Urothelium cell line (cell line): ENCODE measurements at places on chromosomes 2 and 18.
A peak's percentile ranks its signal among the peaks of the same experiment; 100 is the strongest.

DNA sequence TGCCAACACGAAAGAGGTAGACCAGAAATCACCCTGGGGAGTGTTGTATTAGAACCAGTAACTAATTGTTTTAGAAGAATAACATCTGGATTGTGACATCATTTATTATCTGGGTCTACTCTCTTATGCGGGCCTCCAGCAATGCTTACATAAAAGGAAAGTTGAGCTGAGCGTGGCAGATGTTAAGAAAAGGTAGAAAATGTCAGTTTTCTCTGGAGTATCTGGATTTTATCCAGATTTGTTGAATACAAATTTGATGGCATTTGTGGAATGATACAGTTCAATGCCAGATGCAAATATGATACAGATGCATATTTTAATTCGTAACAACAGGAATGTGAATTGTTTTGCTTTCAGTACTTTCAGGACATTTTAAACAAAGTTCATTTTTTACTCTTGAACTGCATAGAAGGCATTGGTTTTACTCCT, 90.3 kb downstream of the PRPF40A start:
- DNase-seq, result no peak

DNA sequence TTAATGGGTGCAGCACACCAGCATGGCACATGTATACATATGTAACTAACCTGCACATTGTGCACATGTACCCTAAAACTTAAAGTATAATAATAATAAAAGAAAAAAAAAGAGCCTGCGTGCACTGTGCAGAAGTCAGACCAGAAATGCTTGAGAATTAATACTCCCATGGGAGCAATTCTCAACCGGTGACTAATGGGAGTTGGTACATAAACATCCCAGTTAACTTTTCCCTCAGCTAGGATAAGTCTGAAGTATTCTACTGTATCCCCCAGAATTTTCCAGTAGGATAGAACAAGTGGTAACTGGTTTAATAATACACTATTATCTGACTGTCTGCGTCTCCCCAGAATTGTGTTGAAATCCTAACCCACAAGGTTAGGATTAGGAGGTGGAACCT, 113.6 kb upstream of the COL5A2 start:
- DNase-seq, result no peak

- no peak for DNase-seq
Observed at GRCh38 chr2:98277162-98277859, 68.9 kb upstream of the CNGA3 start.

GRCh38 chr18:57258131-57258777, 94.1 kb upstream of the ST8SIA3 start:
- DNase-seq, result no peak

- peak; percentile 43 for DNase-seq
Observed at GRCh38 chr2:134491771-134492441, 226.9 kb downstream of the TMEM163 start.

DNA sequence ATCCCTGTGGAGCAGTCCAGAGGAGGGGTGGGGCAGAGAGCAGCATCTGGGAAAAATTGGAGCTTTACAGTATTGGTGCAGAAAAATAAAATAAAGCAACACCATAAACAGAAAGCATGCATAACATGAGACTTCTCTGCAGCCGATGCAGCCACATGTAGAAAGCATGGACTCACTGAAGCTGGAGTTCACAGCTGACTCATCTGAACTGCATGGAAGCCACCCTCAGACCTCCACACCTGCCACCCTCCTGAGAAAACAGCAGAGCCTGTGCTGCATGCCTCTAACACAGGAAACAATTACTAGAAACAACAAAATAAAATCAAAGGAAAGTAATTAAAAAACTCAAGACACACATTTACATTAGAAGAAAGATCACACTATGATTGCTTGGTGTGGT, 169.4 kb upstream of the ALKAL2 start:
- no peak for DNase-seq

- DNase-seq, result peak; percentile 100
Observed at GRCh38 chr2:99335911-99336803, at the start of gene TXNDC9. TXNDC9 (minus strand) TSS chr2:99336333; CDS start chr2:99333210, 3,123 bp downstream.

GRCh38 chr2:26039603-26040323, 5.9 kb downstream of the RAB10 start:
- no peak for DNase-seq

DNA sequence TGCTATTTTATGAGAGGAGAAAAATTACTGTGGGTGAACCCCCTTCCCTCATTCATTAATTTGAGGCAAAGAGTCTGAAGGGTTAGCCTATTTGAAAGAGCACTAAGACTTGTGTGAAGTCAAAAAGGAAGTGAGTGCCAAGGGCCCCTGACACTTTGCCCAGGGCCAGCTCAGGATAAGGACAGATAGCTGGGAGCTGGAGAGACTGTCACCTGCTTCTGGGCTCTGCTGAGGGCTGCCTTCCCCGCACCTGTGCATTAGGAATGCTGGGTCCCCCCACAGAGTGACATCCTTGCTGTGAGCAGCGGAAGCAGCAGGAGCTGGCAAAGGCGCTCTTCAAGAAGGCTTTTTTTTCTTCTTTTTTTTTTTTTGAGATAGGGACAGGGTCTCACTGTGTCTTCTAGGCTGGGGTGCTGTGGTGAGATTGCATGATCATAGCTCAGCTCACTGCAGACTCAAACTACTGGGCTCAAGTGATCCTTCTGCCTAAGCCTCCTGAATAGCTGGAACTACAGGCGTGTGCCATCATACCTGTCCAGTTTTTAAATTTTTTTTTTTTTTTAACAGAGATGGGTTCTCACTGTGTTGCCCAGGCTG, 148.3 kb downstream of the AQP4 start:
- no peak for DNase-seq

- DNase-seq, result peak; percentile 14
Observed at GRCh38 chr2:23900541-23901322, 26.2 kb downstream of the ATAD2B start.

- DNase-seq, result no peak
Observed at GRCh38 chr18:44893045-44893706, 212.5 kb downstream of the SETBP1 start.

DNA sequence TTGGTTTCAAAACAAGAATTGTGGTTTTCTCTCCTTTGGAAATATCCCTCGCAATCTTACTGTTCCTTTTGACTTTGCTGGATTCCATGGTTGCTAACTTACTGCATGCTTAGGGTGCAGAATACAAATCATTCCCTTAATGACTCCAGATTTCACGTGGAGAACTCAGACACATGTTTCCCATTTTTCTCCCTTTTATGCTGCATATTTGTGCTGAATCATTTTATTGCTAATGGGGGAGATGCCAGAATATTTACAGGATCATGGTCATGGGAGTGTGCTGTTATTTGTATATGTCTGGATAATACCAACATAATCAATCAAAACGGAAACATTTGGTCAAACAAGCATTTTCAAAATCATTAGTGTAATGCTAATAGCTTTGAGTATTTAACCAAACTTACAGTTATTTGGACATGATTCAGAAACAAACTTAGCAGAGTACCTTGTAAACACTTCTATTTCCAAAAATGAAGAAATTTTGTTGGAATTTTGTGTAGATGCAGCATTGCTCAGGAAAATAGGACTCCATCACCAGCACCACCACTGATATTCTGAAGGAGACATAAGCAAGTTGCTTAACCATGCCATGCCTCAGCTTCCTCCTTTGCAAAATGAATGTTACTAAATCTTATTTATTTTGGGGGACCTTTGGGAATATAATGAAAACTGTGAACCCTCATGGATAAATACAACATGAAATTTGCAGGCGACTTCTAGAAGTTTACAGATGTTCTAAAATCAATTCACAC, 122.5 kb upstream of the RND3 start:
- no peak for DNase-seq

- DNase-seq, result no peak
Observed at GRCh38 chr2:127072970-127073369, 34.0 kb downstream of the BIN1 start.

- DNase-seq, result no peak
Observed at GRCh38 chr18:8357320-8357719, 251.9 kb upstream of the RAB12 start.

DNA sequence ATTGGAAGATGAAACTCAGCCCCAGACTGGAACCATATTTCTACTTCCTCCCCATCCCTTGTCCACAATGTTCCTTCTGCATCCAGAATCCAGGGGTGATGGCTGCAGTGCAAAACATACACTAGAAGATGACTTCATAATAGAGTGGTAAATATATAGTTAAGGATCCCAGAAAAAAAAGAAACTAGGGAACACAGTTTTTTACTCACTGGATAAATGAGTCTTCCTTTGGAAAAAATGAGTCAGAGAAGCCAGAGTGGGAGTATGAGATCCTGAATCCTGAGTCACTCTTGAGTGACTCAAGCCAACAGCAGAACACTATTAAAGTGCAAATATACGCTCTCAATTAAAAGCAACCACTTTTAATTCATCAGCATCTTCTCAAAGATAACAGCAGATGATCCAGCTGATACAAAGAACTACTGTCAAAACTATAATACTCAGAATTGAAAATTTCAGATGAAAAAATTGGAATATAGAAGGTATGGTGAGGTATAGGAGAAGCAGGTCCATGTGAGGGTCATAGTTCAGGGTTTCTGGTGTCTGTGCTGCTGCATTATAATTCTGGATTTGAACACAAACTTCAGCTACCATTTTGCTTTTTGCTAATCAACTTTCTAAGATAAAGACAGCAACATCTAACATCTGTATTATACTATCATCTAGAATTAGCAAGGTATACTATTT, 987.2 kb upstream of the CDH2 start:
- peak; percentile 18 for DNase-seq

DNA sequence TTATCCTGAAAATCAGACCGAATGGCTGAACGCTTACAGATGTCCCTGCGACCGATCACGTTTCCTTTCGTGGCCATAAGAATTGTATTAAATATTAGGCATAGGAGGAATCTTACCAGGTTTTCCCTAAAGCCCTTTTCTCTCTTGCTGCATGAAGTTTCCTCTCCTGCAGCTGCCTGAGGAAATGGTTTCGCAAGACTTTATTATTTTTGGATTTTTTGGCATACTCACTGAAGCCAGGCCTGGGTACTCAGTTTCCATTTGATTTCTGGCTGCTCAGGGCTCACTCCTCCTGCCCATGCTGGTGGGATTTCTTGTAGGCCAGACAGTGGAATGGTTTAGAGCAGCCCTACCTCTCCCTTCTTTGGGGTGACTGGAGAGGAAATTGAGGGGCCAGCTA, 114.0 kb downstream of the KLHL29 start:
- DNase-seq, result no peak

DNA sequence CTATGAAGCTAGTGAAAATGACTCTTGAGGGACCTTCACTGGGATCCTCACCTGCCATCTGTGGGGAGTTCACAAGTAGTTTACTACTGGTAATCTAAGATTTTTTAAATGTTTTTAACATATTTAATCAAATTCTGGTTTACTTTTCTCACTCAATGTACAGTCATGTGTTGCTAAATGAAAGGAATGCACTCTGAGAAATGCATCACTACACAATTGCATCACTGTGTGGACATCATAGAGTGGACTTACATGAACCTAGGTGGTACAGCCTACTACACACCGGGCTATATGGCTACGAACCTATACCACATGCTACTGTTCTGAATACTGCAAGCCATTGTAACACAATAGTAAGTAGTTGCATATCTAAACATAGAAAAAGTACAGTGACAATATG, 528.0 kb downstream of the BCL11A start:
- no peak for DNase-seq

DNA sequence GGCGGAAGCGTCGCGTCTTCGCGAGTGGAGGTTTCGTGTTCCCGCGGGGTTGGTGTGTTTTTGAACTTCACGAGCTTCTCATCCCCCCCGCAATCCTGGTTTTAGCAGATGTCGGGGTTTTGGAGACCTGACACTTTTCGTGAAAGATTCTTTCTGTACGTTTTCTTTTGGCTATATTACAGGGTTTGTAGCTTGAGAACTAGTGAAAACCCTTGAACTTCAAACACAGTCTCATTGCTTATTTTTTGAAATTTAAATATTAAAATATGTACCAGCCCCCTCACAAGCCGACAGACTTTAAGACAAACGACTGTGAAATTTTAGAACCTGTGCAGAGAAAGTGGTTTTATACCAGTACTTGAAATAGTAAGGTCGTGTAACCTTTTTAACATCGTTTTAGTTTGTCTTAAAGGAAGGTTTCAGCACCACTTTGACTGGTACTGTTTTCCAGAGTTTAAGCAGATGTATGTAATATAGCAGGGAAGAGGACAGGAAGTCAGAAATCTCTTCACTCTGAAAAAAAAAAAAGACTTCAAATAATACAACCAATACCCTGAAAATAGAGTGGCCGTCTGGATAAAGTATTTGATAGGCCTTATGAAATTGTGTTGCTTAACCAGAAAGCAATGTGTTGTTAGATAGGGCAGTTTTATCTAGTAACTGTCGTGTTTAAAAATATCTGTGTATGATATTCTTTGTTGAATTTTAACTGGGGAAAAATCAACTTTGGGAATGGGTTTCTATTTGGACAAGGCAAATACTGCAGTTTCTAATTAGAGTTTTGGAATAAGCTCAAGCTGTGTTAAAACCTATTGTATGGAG, 1.4 kb downstream of the SPATS2L start:
- DNase-seq, result no peak

DNA sequence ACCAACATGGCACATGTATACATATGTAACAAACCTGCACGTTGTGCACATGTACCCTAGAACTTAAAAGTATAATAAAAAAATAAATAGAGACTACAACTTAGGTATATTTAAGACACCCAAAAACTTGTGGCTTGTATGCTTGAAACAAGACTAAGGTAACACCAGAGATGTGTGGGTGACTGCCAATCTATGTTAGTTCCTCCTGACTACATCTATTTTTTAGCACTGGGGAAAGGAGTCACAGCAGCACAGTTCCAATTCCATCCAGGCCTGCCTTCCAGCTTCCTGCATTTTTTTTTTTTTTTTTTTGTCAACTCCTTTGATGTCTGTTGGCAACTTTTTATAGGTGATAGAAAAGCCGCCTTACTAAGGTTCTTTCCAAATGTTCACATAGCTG, 18.2 kb downstream of the C2orf69 start:
- DNase-seq, result no peak

DNA sequence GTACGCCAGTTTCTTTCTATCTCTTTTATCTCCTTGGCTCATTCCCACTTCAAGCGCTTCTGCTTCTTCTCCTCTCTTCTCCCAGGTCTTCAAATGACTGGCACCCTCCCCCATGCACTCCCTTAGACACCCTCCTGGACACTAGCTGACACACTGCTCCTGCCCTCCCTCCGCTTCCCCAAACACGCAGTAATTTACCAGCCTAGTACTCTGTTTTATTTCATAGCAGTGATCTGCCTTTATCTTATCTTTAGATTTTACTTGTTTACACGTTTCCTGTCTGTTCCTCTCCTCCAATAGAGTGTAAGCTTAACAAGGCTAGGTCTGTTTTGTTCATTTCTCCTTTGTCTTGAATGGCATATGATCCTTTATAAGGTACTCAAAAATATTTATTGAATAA, 93.9 kb downstream of the SCN3A start:
- DNase-seq, result no peak

DNA sequence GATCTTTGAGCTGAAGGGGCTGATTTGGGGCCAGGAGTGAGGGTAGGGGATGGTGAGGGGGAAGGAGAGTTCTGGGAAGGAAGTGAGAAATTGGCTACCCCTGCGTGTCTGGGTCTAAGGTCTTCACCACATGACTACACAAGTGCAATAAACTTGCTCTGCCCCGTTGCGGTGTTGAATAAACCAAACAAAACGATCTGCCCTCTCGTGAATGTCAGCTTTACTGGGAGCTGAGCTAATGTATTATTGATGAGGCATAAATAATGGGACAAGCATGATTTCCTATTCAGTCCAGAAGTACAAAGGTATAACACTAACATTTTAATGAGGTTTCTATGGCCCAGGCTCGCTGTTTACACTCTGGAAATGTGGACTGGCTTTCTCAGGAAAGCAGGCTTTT, 8.0 kb upstream of the CFAP221 start:
- DNase-seq, result no peak

- DNase-seq, result peak; percentile 5
Observed at GRCh38 chr2:145692971-145693478, 1173.1 kb upstream of the ZEB2 start.
